ENCODE measurements at places on chromosomes 11 and 22. TPM values are rescaled to one million over a fixed set of nuclear protein-coding genes. Genes with fewer than 3 reads are reported as not detected.

GRCh38 chr11:36822829-36823228 lies 224.8 kb upstream of the RAG2 start:
- no peaks in the 10 kb centered on the region for H3K36me3 ChIP-seq
- H3K27ac ChIP-seq, result no peak overlapping the region
- no peaks in the 10 kb centered on the region for H3K4me1 ChIP-seq
- no peak for DNase-seq
- no peaks in the 10 kb centered on the region for H3K27me3 ChIP-seq

DNA sequence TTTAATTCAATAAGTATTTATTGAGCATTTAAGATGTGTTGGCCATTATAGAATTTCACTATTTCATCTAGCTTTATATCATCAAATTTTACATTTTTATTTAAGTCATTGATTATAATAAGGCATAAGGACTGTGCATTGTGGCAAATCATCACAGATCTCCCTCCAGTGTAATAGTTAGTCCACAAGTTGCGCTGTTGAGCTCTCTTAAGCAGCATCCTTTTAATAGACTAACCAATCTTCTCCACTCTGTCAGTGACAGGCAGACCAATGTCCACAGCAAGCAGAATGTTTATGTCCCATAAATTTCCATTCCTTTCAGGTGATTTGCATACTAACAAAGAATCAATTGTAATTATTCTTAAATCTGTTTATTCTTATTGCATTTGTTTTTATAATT lies 595.3 kb upstream of the CCDC90B start:
- H3K4me1 ChIP-seq, result no peaks in the 10 kb centered on the region
- DNase-seq, result no peak
- no peak overlapping the region for H3K27ac ChIP-seq
- no peak overlapping the region for H3K4me3 ChIP-seq
- no peaks in the 10 kb centered on the region for H3K36me3 ChIP-seq

GRCh38 chr22:30927806-30928205 lies 40.8 kb downstream of the MORC2 start:
- no peak overlapping the region for H3K27ac ChIP-seq
- H3K4me3 ChIP-seq, result no peak overlapping the region
- peaks cover 10% of the 10 kb centered on the region for H3K36me3 ChIP-seq
- DNase-seq, result no peak
- no peaks in the 10 kb centered on the region for H3K27me3 ChIP-seq

DNA sequence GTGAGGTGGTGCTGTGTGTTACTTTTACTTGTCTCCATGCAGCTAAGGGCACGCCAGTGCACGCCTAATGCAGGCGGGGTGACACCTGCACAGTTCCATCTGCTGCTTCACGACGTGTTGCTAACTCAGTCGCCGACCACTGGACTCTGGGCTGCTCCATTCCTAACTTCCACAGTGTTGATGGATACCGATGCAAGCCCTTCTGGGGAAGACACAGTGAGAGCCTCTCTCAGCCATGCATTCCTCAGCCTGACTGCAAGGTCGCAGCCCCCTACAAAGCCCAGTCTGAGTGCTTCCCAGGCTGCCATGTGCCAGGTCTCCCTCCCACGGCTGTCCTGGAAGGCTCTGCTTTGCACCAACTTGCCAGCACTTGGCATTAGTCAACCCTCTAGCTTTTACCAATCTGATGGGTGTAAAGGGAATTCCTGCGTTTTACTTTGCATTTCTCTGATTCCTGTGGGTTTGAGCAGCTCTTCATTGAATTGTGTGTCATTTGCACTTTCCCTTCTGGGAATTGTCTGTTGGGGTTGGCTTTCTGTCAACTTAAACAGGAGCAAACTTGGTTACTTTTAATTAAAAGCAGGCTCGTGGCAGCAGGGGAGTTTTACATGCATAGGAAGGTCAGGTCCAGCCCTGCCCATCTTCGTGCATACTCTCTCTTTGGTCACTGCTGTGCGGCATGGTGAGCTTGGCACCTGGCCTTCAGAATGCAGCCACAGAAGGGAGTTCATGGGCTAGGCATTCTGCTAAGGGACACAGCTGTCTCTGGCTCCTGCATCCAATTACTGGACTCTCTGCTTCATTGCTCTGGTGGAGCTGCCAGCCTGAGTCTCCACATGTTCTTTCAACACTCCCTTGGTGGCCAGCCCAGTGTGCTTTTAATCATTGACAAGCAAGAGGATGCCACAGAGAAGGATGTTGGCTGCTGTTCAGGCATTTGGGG lies 34.6 kb upstream of the SHANK2 start:
- H3K4me3 ChIP-seq, result no peak overlapping the region
- H3K27ac ChIP-seq, result no peak overlapping the region
- H3K27me3 ChIP-seq, result no peaks in the 10 kb centered on the region
- H3K4me1 ChIP-seq, result no peaks in the 10 kb centered on the region

DNA sequence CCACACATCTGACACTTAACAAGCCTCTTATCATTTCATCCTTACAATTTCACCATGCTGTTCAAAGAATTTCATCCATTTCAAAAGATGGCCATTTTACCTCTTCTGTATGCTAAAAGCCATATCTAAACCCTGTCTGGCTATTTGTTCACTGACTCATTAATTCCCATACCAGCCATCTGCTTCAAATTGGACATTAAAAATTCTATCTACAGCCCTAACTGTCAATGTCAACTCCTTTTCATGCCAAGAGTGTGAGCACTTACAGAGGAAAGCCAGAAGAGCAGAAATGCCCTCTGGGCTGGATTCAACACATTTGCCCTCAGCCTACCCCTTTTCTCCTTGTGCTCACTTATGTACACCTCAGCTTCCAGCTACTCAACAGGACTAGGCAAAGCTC lies 59.2 kb downstream of the SYTL2 start:
- H3K36me3 ChIP-seq, result no peaks in the 10 kb centered on the region
- H3K27ac ChIP-seq, result no peak overlapping the region
- H3K27me3 ChIP-seq, result no peaks in the 10 kb centered on the region
- no peak overlapping the region for H3K4me3 ChIP-seq
- DNase-seq, result no peak

- no peak for DNase-seq
- H3K4me1 ChIP-seq, result peaks cover 66% of the 10 kb centered on the region
- no peak overlapping the region for H3K27ac ChIP-seq
- no peaks in the 10 kb centered on the region for H3K36me3 ChIP-seq
- H3K27me3 ChIP-seq, result no peaks in the 10 kb centered on the region
- no peak overlapping the region for H3K4me3 ChIP-seq
Measured at GRCh38 chr22:24431309-24432034, 4.1 kb downstream of the ADORA2A start.

DNA sequence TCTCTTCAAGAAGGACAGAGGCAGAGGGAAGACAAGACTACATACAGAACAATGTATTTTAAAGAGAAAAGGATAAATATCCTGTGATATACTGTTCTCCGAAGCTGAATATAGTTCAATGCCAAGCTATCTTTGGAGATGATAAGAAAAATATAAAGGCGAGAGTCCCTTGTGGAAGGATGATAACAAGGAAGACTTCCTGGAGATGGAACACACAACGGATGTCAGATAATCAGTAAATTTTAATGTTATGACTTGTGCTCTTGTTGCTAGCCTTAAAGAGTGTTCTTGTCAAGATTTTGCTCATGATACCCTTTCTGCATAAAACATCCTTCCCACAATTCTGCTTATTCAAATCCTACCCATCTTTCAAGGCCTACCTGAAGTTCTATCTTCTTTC lies 6.8 kb upstream of the CTR9 start:
- no peak overlapping the region for H3K4me3 ChIP-seq
- no peaks in the 10 kb centered on the region for H3K27me3 ChIP-seq
- H3K27ac ChIP-seq, result no peak overlapping the region
- no peaks in the 10 kb centered on the region for H3K36me3 ChIP-seq
- no peak for DNase-seq

- H3K4me3 ChIP-seq, result no peak overlapping the region
- peaks cover 48% of the 10 kb centered on the region for H3K36me3 ChIP-seq
- H3K27me3 ChIP-seq, result no peaks in the 10 kb centered on the region
- no peak for DNase-seq
- no peak overlapping the region for H3K27ac ChIP-seq
- H3K4me1 ChIP-seq, result no peaks in the 10 kb centered on the region
Measured at GRCh38 chr22:21669026-21669425, 3.2 kb downstream of the PPIL2 start.

GRCh38 chr11:2086239-2087040 lies 52.7 kb downstream of the IGF2 start:
- no peak overlapping the region for H3K4me3 ChIP-seq
- no peaks in the 10 kb centered on the region for H3K27me3 ChIP-seq
- H3K36me3 ChIP-seq, result no peaks in the 10 kb centered on the region
- no peak overlapping the region for H3K27ac ChIP-seq

DNA sequence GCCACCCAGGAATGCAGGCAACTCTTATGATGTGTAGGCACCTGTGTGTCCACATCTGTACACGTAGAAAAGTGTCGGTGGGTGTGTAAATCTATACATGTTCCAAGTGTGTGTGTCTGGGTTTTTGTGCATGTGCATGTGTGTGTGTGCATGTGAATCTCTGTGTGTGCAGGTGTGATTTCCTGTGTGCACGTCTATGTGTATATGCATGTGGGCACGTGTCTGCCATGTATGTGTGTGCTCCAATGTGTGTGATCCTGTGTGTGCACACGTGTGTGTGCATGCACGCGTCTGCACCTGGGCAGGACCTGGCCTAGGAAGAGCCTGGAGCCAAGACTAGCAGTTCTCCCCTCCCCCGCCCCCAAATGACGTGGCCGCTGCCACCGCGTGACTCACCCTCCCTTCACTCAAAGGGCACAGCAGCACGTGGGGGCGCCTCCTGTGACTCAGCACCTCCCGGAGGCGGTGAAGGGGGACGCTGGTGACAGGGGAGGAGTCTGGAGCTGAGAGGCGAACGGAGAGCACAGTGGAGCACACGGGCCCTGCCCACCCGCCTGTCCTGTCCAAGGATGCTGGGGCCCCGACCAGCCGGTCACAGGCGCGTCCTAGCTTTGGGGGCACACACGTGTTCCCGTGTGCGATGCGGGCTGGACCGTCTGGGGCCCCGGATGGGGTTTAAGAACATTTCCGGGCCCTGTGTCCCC lies 10.1 kb downstream of the PIM3 start:
- H3K4me1 ChIP-seq, result peaks cover 35% of the 10 kb centered on the region
- H3K36me3 ChIP-seq, result peaks cover 1% of the 10 kb centered on the region
- no peaks in the 10 kb centered on the region for H3K27me3 ChIP-seq
- H3K27ac ChIP-seq, result peak overlapping the region; percentile 89
- peak; percentile 88 for DNase-seq

MUS81 gene
- 54.0 TPM for total RNA-seq

PHLDA2 gene
- total RNA-seq, result 4.4 TPM

PYGM gene
- total RNA-seq, result 2.1 TPM

PEX16 gene
- total RNA-seq, result 35.0 TPM

TMEM45B gene
- total RNA-seq, result not detected

MAP6 gene
- total RNA-seq, result 10.4 TPM

HPX gene
- total RNA-seq, result 1.0 TPM

SMTNL1 gene
- total RNA-seq, result not detected
